ENCODE measurements at places on chromosomes 6 and 20. TPM values are rescaled to one million over a fixed set of nuclear protein-coding genes. Genes with fewer than 3 reads are reported as not detected.

GTSF1L gene
- total RNA-seq, result not detected

SNAI1 gene
- total RNA-seq, result 1.4 TPM

PTCRA gene
- total RNA-seq, result not detected

ANGPT4 gene
- not detected for total RNA-seq

TENT5A gene
- total RNA-seq, result 0.76 TPM

ADAM33 gene
- 0.16 TPM for total RNA-seq

Data from bladder microvascular endothelial cell (primary cell).